A673 (cell line): ENCODE measurements at places on chromosomes 5 and 9. TPM values are rescaled to one million over a fixed set of nuclear protein-coding genes. Genes with fewer than 3 reads are reported as not detected.
A peak's percentile ranks its signal among the peaks of the same experiment; 100 is the strongest.

DNA sequence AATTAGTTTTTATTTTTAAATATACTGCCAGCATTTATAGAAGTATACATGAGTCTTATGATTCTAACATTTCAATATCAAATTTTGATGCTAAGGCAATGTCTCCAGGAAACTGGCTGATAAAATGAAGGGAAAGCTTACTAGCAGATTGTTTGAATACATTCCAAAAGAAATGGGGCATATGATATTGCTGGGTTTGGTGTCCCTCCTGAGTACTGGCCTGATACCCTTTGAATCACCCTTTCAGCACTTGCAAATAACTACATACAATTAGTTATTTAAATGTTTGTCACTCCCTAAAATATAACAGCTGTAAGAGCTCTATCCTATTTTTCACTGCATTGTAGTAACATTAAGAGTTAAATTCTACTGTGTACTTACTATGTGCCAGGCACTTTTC is 360.8 kb downstream of the HCN1 start:
- no peak for DNase-seq

DNA sequence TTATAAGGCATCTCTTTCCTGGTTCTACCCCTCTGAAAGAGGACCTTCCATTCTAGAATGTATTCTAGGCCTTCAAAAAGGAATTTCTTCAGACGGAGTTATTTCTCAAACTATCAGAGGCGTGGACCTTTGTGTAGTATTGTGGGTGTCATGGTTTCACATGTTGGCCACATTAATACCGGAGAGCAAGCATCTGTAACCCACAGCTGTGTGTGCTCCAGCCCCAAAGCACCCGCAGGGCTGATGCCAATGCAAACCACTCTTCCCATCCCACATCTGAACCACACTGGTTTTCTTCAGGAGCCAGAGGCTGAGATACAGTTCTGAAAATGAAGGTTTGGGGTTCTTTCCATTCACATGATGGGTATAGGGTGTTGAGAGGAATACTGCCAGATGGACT is 127.1 kb downstream of the BNC2 start:
- DNase-seq: no peak

DNA sequence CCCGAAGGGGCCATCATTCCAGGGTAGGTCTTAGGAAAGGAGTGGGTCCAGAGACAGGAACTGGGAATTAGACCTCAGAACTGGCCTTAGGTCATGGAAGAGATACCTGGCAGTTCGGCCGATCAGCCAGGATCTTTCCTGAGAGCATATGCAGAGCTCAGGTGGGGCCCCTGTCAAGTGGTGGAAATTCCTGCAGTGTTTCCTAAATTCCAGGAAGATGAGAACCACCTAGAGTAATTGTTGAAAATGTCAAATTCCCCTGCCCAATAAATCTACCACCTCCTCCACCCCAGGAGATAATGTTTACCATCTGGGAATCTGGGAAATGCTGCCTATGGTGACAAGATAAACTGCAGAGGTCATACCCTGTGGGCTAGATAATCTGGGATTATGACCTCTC is 14.6 kb downstream of the TMEM171 start:
- no peak for DNase-seq

DNA sequence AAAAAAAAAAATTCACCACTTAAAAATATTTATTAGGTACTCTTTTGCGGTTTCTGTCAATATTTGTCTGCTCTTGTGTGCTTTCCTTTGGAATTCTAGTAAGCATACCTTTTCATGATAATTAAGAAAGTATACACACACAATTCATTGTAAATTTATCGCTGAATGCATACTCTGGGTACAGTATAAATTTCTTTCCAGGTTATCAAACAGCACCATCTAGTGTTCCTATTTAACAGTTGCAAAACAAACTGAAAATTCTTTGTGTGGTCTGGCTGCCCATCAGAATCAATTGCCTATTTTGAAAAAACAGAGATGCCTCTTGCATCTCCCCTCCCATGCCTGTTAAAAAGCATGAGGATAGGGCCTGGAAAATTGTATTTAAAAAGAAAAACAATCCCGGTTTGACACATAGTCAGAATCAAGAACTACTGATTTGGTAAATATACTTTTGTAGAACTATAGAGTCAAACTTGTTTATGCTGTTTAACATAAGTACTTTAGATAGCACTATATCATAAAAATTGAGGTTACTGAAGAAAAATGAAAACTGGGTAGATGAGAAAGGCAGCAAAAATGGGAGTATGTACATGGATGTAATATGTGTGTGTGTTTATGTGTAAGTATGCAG is 16.2 kb downstream of the PGGT1B start:
- peak; percentile 64 for DNase-seq

- DNase-seq: peak; percentile 34
These were observed 1.2 kb upstream of the GPBP1 start for GRCh38 chr5:57172466-57173318.

DNA sequence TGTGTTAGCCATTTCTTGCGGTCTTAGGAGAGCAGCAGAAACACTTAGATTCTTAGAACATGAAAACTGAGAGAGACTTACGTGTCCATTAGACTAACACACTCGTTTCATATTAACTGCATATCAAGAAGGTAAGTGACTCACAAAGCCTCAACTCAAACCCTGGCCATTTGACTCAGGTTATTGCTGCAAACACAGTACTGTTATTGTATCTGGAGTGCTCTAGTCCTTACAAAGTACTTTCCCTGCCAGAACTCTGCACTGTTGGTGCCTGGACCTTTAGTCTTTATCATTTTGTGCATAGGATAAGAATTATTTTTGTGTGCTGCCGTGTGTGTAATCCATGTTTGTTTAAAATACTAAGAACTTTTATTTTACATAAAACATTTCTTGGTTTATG is 155.7 kb downstream of the FBXL7 start:
- DNase-seq: no peak

GRCh38 chr9:36781533-36781932 is 208.8 kb downstream of the MELK start:
- no peak for DNase-seq

- DNase-seq: no peak
These were observed 134.7 kb downstream of the SEMA5A start for GRCh38 chr5:9411142-9411541.

DNA sequence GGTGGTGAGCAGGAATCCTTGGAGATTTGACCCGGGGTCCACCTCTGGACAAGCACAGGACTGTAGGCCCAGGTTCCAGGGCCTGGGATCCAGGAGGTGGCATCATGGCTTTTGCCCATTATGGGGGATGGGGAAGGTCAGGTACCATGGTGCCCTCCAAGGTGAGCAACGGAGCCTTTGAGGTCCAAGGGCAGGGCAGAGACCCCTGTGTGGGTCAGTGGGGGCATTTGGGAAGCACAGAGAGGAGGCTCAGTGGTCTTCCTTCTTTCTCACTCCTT is 117.7 kb downstream of the RXRA start:
- DNase-seq: no peak

- DNase-seq: peak; percentile 67
These were observed 134.6 kb upstream of the RASEF start for GRCh38 chr9:83197591-83197990.

- DNase-seq: no peak
These were observed 33.7 kb downstream of the CENPP start for GRCh38 chr9:92359394-92359995.

DNA sequence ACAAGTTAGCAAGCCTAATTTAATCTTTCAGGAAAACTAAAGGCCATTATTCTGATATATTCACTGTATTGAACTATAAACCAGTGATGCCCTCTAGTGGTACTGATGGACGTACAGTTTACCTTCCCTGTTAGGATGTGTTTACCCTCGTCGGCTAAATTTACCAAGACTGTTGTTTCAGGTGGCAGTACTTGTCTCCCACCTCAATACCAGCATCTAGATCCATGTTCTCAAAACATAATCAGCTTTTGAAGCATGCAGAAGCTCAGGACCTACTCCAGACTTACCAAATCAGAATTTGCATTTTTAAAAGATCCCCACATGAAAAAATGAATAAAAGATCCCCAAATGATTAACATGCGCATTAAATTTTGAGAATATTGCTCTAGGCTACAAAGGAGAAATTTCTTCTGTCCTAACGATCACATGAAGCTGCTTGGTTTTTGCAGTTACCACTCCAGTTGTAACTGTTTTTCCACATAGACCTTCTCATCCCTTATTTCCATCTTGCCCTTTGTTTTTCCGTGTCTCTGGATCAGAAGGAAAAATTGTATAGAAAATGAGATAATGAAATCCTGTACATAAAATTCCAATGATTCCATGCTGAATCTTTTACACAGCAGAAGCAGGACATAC is 3.2 kb upstream of the BAAT start:
- peak; percentile 70 for DNase-seq

DNA sequence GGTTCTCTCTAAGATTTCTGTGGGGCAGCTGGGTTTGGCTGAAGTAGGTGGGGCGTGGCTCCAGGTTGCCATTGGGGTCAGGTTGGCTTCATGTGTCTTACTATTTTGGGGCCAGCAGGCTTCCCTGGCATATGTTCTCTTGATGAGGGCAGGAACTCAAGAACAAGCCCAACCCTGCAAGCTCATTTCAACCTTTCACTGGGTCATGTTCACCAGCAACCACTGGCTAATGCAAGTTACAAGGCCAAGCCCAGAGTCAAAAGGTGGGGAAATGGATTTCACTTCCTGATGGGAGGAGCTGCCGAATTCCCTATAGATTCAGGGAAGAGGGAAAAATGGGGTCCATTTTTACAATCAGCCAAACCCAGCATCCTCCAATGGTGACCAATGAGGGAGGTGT is 34.0 kb upstream of the HAND1 start:
- no peak for DNase-seq

- peak; percentile 93 for DNase-seq
These were observed 74.5 kb upstream of the CCNG1 start for GRCh38 chr5:163362840-163363371.

GRCh38 chr5:95327211-95327610 is 42.3 kb upstream of the MCTP1 start:
- peak; percentile 59 for DNase-seq

GRCh38 chr9:90037146-90037797 is 432.5 kb downstream of the GADD45G start:
- DNase-seq: peak; percentile 3

DNA sequence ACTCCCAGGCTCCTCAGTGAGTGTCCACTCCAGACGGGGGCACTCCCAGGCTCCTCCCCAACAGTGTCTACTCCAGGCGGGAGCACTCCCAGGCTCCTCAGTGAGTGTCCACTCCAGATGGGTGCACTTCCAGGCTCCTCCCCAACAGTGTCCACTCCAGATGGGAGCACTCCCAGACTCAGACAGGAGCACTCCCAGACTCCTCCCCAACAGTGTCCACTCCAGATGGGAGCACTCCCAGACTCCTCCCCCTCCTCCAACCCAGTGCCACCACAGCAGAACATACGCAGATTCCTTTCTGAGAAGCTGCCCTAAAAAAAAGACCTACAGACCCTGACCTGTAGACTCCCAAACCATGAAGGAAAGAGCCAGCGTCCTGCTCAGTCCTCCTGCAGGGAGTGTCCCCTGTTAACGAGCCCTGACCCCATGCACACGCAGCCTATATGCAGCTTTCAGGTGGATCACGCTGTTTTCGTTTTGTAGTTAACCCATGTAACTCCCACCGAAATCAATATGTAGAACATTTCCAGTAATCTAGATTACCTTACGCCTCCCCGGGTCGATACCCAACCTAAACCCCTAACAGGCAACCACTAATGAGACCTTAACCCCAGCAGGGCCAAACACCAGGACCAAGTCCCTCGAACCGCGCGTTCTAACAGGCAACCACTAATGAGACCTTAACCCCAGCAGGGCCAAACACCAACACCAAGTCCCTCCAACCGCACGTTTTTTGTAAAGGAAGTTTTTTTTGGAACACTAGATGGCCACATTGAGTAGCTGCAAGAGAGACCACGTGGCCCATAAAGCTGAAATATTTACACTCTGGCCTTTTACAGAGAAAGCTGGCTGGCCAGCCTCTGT is 15.7 kb downstream of the PNPLA7 start:
- DNase-seq: peak; percentile 78

- no peak for DNase-seq
These were observed 18.1 kb downstream of the GCNT4 start for GRCh38 chr5:75034137-75034739.

GRCh38 chr5:126332326-126332725 is 90.9 kb upstream of the GRAMD2B start:
- no peak for DNase-seq

- DNase-seq: no peak
These were observed 95.8 kb upstream of the ZNF366 start for GRCh38 chr5:72602696-72603685.

DNA sequence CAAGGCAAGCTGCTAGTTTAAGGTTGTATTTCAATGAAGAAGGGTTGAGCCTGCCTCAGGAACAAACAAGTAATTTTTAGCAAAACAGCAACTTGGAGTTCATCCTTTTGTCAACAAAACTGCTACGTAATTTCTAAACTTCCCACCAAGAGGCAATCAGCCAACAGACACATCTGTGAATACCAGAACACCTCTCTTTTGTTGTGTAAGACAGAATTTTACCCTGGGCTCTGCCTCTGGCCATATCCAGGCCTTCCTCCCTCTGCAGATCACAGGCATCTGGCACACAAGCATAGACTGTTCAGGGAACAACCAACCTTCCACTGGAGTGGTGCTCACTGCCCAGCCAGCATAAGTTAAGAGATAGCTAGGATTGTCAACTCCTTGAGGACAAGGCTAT is 409.0 kb downstream of the SPOCK1 start:
- no peak for DNase-seq

DNA sequence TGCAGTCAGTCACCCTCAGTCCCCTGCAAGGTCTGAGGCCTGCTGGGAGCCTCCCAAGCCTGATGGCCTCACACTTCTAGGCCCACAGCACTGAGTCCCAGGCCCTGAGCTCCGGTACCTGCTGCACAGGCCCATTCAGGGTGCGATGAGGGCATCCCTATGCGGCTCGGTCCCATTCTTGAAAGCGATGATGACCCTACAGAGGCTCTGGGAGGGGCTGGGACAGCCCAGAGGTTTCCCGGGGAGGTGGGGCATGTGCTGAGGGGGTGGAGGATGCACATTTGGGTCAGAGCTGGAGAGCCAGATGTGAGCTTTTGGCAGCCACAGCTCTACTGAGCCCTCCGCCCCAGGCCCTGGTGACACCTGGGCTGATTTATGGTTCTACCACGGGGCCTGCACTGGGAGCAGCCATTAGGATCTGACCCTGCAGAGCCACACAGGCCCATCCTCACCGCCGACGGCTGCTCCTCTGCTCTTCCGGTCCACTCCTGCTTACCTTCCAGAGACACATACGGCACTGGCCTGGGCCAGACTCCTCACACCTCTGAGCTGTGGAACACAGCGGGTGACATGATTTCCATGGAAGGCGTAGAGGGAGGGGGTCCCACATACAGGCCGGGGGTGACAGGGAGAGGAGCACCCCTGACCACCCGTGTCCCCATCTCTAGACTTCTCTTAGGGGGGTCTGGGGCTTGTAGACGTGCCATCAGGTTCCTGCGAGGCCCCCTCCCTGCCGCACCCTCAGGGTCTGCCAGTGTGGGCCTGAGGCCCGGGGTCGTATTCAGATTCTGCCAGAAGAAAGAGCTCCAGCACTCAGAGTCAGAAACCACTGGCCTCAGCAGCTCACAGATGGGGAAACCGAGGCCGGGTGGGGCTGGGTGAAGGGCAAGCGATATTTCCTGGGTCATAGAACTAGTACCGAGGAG is 53.4 kb downstream of the COL23A1 start:
- DNase-seq: no peak

PTRH1 gene
- total RNA-seq: 9.3 and 10.7 TPM in 2 replicates

SPATA31C1 gene
- total RNA-seq: not detected in 2 replicates

CSNK1A1 gene
- total RNA-seq: 237 and 244 TPM in 2 replicates

IFNA7 gene
- total RNA-seq: not detected in 2 replicates

GGTA1 gene
- not detected in 2 replicates for total RNA-seq

KIF20A gene
- 116 and 119 TPM in 2 replicates for total RNA-seq

TAS2R1 gene
- not detected in 2 replicates for total RNA-seq

LEAP2 gene
- total RNA-seq: 2.9 and 4.0 TPM in 2 replicates

JAKMIP2 gene
- 67.4 and 85.5 TPM in 2 replicates for total RNA-seq

SLC34A1 gene
- not detected in 2 replicates for total RNA-seq

RAI14 gene
- total RNA-seq: 23.6 and 40.0 TPM in 2 replicates

ENTPD2 gene
- not detected in 2 replicates for total RNA-seq

SUSD3 gene
- not detected in 2 replicates for total RNA-seq

PCDHA11 gene
- 11.4 and 15.5 TPM in 2 replicates for total RNA-seq
